ENCODE measurements at places on chromosomes 1 and 21. TPM values are rescaled to one million over a fixed set of nuclear protein-coding genes. Genes with fewer than 3 reads are reported as not detected.

GRCh38 chr1:57623039-57623790 lies 199.4 kb upstream of the DAB1 start:
- no peak for DNase-seq

DNA sequence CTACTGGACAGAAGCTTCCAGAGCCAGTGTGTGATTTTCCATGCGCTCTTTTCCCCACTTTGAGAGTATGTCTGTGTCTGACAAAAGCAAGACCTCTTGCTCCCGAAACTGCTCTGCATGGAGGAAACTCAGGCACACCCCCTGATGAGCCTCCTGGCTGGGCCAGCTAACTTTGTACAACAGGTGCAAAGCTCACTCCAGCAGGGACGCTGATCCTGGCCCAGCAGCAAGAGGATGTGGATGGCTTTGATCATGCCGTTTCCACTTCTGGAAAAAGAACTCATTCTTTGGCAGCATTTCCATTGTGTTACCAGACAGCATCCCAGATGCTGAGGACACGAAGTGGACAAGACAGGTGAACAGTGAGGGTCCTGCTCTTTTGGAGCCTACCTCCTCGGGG lies 103.1 kb downstream of the TLR5 start:
- DNase-seq = no peak

GRCh38 chr1:10863886-10864285 lies 67.4 kb upstream of the CASZ1 start:
- DNase-seq = no peak

GRCh38 chr1:19960591-19960990 lies 18.8 kb downstream of the PLA2G2A start:
- DNase-seq = no peak

GRCh38 chr1:160963521-160963920 lies 8.9 kb upstream of the ITLN2 start:
- no peak for DNase-seq

DNA sequence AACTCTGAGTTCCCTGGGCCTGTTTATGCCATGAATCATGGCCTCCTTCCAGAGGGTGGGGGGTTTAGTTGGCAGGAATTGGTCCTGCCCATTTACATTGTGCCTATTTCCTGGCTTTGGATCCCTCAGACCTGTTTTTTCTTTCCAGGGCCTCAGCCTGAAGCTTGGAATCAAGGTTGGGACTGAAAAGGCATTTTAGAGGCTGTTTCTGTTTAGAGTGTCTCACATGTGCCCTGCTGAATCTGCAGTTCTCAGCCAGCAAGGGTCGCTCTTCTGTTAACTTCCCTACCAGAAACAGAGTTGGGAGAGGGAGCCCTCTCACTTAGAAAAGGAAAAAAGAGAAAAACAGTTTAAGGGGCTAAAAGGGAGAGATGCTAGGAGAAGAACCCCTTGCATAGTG lies 191.1 kb downstream of the PTPRC start:
- DNase-seq = no peak

Gene OR2T35
- not detected for total RNA-seq

Gene OR2T1
- not detected for total RNA-seq

Gene DNAI4
- total RNA-seq = 21.4 TPM

Gene ELAPOR1
- total RNA-seq = 0.38 TPM

Gene TSTD1
- 12.5 TPM for total RNA-seq

Gene TRPM2
- total RNA-seq = 7.7 TPM

Gene ZBTB8A
- 10.4 TPM for total RNA-seq

Measured in posterior vena cava (tissue), 2 donors.